ENCODE measurements at places on chromosomes 5 and 9.

DNA sequence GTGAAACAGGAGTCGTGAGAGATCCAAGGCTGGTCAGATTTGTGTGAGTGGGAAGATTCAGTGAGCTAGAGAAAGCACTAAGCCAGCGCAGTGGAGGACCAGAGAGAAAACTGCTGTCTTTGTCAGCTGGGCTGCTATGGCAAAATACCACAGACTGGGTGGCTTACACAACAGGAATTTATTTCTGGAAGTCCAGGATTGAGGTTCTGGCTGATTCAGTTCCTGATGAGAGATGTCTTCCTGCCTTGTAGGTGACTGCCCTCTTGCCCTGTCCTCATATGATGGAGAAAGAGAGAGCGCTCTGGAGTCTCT lies 24.2 kb upstream of the ANKRD33B start:
- no peak for DNase-seq

DNA sequence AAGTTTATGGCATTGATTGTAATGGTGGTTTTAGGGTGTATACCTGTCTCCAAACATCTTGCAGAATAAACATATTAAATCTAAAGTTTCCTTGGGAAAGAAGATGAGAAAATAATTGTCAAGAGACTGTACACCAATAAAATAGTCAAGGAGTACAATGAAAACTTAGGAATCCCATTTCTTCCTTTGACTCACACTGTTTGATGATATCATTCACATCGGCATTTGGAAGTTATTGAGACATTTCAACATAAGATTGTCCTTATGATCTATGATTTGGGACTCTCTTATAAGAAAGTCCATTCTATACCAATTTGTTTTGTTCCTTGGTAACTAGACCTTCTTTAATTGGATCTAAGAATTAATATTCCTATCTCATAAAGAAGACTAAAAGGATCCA lies 482.7 kb downstream of the RAB3C start:
- no peak for DNase-seq

DNA sequence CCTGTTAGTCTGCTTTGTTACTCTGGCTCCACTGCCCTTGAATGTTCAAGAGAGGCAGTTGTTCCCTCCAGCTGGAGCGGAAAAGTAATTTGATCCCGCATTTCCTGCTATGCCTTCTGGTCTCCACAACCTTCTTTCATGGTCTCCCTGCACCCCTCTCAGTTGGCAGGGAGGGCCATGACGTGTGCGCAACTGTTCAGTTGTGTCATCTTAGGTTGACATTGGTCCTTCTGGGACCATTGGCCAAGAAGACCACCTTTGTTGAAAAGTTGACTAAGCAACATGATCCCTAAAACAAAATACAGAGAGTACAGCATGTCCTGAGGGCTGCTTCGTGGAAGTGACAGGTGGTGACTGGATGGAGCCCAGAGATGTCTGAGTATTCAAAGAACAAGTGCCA lies 192.5 kb upstream of the TUT7 start:
- no peak for DNase-seq

DNA sequence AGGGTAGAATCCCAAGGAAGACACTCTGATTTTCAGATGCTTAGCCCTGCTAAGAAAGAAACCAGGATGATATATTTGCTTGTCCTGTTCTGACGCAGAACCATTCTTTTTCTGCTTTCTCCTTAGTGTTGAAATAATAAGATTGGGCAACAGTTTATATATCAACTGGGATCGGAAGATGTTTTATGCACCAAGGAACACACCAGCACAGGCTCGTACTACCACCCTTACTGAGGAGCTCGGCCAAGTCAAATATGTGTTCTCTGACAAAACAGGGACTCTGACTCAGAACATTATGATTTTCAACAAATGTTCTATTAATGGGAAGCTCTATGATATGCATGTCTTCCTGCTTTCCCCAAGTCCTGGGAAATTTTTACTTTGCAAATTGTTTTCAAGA lies 19.0 kb upstream of the RUSC2 start:
- DNase-seq: no peak

- no peak for DNase-seq
Observed at GRCh38 chr5:159725475-159725874, 190.8 kb upstream of the ADRA1B start.

DNA sequence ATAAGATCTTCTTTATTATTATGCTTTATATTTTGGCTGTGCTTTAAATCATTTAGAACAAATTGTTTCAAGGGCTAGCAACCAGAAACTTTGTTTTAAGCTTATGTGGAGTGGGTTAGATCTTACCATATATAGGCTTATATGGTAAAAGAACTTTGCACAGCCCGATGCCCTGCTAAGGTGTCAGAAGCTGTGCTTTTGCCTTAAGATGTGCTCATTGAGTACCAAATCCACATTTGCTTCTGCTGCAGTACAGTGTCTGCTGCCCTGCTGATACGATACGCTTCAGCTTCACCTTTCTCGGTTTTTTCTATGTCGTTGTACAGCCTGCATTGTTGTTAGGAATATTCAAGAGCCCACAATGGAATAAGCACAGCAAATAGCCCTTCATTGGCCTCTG lies 34.8 kb downstream of the CD180 start:
- DNase-seq: no peak

GRCh38 chr5:10077791-10078545 lies 171.7 kb downstream of the ATPSCKMT start:
- DNase-seq: no peak

All from NCI-H2081 treated with DMSO at 0.1 percent for 48 hours (cell line).